CD4-positive, alpha-beta T cell treated with Interferon gamma for 1 hour (primary cell): ENCODE measurements at places on chromosomes 16 and 17.

- no peak for DNase-seq
Observed at GRCh38 chr16:16871196-16871595, 492.3 kb downstream of the NPIPA7 start.

DNA sequence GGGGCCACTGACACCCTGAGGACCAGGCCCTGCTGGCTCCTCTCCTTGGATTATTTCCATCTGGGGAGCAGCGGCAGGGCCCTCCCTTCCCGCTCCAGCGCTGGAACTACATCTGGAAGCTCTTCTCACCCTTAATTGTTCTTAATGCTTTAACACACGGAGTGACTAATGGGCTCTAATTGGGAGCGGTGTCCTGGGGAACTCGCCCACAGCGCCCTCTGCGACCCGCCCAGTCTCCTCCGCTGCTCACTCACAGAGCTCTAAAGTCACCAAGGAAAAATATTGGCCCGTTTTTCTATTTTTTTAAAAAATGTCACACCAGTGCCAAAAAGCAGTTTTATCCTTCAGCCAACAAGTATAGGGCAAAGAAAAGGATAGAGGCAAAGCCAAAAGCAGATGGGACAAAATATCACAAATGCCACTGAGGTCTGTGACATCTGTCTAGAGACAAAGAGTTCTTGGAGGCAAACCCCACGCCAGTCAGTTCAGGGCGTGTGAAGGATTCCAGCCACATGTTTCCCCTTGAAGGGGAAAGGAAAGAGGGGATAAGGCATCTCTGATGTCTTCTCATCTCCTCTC, 134.7 kb downstream of the RBFOX3 start:
- DNase-seq: no peak

DNA sequence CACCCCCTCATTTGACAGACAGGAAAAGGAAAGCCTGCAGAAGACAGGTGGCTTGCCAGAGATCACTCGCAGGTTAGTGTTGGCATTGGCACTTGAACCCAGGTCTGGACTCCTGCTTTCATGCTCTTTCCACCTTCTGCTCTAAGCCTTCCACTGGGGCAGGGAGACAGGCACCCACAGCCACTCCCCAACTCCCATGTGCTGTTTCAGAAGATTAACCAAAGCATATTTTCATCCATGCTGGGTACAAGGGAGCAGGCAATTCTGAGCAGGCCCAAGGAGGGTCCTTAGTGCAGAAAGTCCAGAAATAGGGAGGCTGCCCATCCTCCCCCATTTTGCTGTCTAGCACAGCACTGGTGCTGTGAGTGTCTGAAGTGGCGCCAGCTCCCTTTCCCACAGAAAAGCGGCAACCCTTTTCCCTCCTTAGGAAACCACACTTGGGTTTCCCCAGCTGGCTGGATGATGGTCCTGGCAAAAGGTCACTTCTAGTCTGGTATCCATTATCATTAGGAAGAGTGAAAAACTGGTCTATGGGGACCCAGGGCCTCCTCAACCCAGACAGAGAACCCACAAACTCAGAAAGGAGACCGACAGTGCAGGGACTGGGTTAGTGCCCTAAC, 2.0 kb upstream of the CAVIN1 start:
- DNase-seq: no peak

- peak; percentile 73 for DNase-seq
Observed at GRCh38 chr17:66301864-66302741, at the start of gene PRKCA. Gene PRKCA (plus strand): TSS chr17:66302613.

DNA sequence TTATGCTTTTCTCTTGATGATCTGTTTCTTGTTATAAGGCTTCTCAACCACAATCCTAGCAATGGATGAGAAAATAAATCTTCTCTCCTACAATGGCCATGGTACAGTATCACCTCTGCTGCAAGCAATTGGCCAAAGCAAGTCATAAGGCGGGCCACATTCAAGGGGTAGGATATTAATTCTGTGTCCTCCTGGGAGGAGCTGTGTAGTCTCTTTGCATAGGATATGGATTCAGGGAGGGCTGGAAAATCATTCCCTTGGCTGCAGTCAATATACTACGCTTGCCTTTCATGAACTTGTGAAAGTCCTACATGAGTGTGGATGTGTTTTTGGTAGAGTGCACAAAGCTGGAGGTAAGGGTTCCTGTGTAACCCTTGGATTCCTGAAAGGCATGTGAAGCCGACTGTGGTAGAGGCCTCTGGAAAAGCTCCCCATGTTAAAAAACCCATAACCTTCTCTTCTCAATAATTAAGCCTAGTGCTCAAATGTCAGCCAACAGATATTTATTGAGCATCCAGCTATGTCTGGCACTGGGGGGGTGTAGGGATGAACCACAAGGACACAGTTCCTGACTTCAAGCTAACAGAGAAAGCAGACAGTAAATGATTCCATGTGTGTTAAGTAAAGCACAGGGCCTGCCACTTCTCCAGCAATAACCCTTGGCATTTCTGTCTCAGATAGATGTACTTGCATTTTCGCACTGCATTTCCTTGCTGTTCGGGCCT, 147.6 kb upstream of the HS3ST3A1 start:
- DNase-seq: no peak

- DNase-seq: peak; percentile 87
Observed at GRCh38 chr17:3892095-3892998, 506 bp downstream of the CAMKK1 start.

- DNase-seq: no peak
Observed at GRCh38 chr17:43809121-43809520, 23.8 kb downstream of the MPP3 start.

DNA sequence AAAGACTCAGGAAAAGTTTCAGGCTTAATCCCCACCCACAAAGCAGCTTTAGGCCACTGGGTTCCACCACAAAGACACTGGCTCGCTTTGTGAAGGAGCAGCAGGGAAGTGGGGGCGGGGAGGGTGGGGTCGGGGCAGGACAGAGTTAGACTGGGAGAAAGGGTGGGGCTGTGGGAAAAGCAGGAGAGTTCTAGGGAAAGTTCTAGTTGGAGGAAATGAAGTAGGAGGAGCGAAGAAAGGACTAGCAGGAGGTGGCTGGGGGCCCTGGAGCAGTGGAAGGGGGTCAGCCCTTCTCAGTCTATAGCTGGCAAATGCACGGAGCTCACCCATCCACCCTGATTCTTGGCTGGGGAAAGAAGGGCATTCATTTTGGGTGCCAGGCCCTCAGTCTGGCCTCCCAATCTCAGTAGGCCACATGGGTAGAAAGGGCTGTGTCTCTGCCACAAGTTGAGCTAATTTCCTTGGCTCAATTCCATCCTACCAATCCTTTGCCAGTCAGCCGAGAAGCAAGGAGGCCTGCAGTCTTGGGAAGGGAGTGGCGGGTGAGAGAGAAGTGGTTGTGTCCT, 4.6 kb downstream of the INPP5K start:
- DNase-seq: no peak

- DNase-seq: no peak
Observed at GRCh38 chr16:66255647-66256046, 110.8 kb upstream of the CDH5 start.

GRCh38 chr17:14340857-14341754, 40.2 kb downstream of the HS3ST3B1 start:
- no peak for DNase-seq

GRCh38 chr17:43217614-43218087, 6.0 kb downstream of the TMEM106A start:
- no peak for DNase-seq

DNA sequence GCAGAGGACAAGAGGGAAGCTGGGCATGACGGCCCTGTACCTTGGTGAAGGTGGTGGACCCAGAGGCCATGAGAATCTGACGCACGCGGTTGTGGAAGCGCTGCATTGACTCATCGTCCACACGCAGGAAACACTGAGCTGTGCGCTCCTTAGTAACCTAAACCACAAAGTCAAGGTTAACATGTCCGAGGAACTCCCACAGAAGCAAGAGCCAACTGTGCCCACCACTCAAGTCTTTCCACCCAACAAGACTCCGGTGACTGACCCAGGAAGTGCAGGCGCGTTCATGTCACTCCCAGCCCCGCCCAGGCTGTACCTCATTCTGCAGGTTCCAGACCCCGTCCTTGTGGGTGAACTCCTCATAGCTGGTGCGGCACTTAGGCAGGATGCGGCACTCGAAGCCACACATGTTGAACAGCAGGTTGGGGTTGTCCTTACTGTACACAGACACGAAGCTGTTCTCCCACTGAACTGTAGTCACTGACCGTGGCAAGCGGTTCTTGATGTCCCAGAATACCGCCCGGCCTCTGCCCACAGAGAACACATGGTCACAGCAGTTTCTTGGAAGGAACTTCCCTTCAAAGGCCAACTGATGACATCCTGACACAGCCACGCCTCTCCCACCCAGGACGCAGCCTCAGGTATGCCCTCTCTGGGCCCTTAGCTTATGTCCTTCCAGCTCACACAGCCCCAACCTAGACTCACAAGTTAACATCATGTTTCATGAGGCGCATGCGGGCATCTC, 11.5 kb downstream of the PRPF8 start:
- no peak for DNase-seq

DNA sequence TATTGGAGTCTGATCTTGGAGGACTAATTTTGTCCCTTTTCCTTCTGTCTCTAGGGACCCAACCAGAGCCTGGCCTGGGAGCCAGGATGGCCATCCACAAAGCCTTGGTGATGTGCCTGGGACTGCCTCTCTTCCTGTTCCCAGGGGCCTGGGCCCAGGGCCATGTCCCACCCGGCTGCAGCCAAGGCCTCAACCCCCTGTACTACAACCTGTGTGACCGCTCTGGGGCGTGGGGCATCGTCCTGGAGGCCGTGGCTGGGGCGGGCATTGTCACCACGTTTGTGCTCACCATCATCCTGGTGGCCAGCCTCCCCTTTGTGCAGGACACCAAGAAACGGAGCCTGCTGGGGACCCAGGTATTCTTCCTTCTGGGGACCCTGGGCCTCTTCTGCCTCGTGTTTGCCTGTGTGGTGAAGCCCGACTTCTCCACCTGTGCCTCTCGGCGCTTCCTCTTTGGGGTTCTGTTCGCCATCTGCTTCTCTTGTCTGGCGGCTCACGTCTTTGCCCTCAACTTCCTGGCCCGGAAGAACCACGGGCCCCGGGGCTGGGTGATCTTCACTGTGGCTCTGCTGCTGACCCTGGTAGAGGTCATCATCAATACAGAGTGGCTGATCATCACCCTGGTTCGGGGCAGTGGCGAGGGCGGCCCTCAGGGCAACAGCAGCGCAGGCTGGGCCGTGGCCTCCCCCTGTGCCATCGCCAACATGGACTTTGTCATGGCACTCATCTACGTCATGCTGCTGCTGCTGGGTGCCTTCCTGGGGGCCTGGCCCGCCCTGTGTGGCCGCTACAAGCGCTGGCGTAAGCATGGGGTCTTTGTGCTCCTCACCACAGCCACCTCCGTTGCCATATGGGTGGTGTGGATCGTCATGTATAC, 8.0 kb downstream of the GPRC5C start:
- DNase-seq: no peak

- DNase-seq: no peak
Observed at GRCh38 chr17:29954405-29954804, 13.0 kb downstream of the EFCAB5 start.

- DNase-seq: peak; percentile 57
Observed at GRCh38 chr17:43367737-43368242, 31.0 kb upstream of the ARL4D start.

DNA sequence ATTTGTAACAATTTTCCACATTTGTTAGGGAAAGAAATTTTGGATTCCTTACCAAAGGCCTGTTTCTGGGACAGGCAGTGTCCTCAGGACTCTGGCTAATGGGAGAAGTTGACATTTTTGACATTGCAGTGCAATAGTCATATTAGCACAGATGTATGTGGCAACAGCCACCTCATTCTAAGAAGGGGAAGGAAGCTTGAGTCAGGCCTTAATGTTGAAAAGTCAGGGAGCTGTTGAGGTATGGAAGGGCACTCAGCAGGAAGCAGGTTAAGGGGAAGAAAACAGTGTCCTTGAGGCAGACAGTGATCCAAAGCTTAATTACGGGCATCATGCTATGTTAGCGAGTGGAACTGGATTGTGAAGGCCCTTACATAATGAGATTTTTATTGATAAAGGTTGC, 20.9 kb downstream of the AKTIP start:
- DNase-seq: peak; percentile 4

DNA sequence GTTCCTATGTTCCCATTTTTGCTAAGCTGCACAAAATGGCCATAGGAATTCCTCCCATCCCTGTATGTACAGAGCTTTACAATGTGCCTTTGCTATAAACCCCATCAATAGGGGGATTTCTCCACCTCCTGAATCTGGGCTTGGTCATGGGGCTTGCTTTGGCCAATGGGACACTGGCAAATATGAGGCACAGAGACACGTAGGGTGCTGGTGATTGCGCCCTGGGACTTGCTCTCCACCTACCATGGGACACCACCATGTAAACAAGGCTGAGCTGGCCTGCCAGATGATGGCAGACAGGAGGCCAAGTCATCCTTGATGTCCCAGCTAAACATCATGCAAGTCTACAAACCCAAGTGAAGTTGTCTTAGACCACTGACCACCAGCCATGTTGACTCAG, 15.3 kb upstream of the ALDH3A1 start:
- DNase-seq: no peak

DNA sequence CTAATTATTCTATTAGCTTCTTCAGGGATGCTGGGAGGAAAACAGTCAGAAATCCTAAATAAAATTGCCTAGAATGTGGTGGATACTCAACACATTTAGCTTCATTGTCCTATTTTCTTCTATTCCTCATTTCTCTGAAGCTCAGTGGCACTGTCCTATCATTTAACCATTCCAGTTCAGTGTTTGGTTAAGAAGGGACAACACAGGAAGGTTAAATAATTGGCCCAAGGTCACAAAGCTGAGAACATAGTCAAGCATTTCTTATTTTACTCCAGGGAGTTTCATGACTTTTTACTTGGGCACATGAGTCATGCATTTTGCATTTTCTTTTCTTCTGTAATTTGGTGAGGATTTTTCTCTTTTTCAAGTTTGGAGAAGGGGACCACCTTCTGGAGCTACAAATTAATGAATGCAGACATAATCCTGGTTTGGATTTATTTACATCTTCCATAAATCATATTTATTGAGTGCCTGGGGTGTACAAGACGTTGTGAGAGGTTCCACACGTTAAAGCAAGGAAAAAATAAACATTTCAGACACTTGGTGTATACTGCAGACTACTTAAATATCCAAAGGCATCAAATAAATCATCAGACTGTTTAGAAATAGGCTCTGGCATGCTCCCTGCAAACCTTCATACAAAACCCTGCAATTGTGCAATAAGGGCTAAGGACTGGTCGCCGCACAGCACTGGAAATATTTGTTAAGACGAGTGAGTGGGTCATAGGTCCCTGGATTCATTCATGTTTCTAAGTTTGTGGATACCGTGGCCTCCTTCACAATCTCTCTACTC, 263.9 kb downstream of the MAF start:
- no peak for DNase-seq

DNA sequence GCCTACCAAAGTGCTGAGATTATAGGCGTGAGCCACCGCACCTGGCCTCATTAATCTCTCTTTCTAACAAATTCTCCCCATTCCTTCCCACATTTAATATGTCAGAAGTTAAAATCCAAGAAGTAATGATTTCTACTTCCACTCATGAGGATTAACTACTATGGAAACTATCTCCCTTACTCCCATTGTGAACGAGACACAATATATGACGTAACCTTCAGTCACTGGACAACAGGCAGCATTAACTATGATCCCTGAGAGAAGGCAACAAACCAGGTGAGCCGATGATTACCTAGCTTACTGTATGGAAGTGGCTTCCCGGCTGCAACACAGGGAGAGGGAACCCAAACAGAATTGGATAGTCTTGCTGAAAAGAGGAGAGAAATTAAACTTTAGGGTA, 20.0 kb downstream of the GLG1 start:
- no peak for DNase-seq
